ENCODE measurements at places on chromosomes 5 and 9.

DNA sequence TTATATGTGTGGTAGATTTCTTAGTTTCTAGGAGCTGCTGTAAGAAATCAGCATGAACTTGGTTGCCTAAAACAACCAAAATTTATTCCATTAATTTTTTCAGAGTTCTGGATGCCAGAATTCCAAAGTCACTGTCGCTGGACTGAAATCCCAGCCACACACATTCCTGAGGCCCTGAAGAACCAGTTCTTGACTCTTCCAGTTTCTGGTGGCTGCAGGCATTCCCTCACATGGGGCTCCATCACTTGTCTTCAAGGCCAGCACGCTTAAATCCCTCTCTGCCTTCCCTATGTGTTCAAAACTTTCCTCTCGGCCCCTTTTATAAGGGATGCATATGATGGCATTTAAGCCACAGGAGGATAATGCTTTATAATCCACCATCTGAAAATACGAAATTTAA, 1237.5 kb upstream of the CDH9 start:
- no peak for DNase-seq

GRCh38 chr5:28737682-28738081, 1699.3 kb upstream of the CDH9 start:
- DNase-seq, result no peak

- DNase-seq, result no peak
Observed at GRCh38 chr9:80143899-80144298, 572.1 kb downstream of the TLE4 start.

DNA sequence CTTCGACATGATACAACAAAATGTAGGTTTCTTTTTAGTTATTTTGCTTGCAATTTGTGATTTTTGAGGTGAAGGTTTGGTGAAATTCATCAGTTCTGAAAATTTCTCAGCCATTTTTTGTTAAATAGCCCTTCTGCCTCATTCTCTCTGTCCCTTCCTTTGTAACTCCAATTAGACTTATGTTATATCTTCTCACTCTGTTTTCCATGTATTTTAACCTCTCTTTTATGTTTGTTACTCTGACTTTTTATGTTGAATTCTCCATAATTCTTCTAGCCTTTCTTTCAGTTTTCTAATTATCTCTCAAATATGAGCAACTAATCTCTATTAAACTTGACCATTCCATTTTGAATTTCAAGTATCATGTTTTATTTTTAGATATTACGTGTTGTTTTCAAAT, 172.2 kb upstream of the VCAN start:
- DNase-seq, result no peak

DNA sequence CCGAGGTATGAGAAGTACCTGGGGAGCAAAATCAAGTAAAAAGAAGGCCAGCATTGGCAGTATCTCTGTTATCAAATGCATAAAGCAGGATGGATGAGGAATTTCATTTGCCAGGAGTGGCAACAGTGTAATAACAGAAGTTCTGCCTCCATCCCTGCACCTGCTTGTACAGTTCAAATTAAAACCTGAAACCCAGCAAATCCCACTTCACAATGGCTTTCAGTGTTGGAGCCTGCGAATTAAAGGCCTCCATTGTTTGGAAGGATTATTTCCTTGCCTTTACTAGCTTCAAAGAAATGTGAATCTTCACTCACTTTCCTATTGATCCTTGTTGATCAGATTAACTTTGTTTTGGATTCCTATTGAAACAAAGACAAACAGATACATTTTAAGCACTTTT, 31.5 kb upstream of the IRX1 start:
- DNase-seq, result no peak

DNA sequence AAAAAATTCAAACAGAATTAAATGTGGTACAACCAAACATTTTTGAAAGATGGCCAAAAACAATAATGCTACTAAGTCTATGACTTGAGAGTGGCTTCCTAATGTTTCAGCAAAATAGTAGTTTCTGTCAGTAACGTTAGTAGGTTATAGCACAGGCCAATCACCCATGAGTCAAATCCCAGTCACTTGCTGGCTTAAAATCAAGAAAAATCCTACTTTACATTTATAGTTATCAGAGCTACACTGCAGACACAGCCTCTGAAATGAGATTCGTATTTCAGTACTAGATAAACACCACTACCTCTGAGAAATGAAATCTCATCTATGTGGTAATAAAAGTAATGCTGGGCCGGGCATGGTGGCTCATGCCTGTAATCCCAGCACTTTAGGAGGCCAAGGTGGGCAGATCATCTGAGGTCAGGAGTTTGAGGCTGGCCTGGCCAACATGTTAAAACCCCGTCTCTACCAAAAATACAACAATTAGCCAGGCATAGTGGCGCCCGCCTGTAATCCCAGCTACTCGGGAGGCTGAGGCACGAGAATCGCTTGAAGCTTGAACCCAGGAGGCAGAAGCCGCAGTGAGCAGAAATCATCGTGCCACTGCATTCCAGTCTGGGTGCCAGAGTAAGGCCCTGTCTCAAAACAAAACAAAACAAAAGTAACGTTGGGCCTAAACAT, 6.1 kb downstream of the ZDHHC21 start:
- DNase-seq, result no peak

- DNase-seq, result no peak
Observed at GRCh38 chr5:148214665-148215185, 11.9 kb downstream of the SPINK6 start.

- no peak for DNase-seq
Observed at GRCh38 chr9:2800394-2801179, 43.3 kb downstream of the PUM3 start.

DNA sequence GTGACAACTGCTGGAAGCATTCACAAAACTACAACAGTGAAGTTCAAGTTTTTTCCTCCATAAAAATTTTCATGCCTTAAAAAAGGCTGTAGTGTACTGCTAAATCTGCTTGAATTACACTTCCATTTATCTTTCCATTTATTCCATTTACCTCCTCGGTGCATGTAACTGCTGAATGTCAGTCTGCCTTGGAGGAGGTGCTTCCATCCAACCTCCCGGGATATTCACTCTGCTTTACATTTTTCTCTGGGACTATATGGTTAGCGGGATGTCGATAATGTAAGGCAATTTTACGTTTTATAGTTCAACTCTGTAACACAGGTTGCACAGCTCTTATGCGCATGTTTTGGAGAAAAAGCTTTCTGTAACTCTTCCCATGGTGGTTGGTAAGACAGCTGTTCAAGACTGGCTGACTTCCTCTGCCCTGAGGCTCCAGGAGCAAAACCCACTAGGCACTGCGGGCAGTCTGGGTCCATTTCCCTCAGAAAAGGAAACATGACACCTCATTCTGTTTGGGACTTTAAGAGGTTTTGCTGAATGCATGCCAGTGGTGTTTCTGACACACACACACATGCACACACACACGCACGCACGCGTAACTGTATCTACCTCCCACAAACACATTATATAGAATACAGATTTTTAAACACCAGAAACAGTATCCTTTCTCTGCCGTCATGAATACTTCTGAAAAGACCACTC, 66.1 kb downstream of the SPTLC1 start:
- no peak for DNase-seq

GRCh38 chr9:70013598-70014196, 30.0 kb upstream of the MAMDC2 start:
- DNase-seq, result no peak

GRCh38 chr5:133681896-133682295, 69.6 kb upstream of the FSTL4 start:
- no peak for DNase-seq
